ENCODE measurements at places on chromosomes 13 and 19. TPM values are rescaled to one million over a fixed set of nuclear protein-coding genes. Genes with fewer than 3 reads are reported as not detected.

Gene KIR2DL4
- not detected for total RNA-seq

Gene TPTE2
- total RNA-seq, result not detected

Gene IGFL3
- not detected for total RNA-seq

Gene EID2B
- 4.8 TPM for total RNA-seq

Gene DPF1
- 13.8 TPM for total RNA-seq

Gene TMEM91
- 1.2 TPM for total RNA-seq

Gene IFNL1
- total RNA-seq, result not detected

Measured in LHCN-M2 (cell line).